COR-L47 (cell line): ENCODE measurements at places on chromosomes 3 and 15.

- DNase-seq = no peak
Measured at GRCh38 chr3:57877116-57877515, 121.0 kb downstream of the SLMAP start.

DNA sequence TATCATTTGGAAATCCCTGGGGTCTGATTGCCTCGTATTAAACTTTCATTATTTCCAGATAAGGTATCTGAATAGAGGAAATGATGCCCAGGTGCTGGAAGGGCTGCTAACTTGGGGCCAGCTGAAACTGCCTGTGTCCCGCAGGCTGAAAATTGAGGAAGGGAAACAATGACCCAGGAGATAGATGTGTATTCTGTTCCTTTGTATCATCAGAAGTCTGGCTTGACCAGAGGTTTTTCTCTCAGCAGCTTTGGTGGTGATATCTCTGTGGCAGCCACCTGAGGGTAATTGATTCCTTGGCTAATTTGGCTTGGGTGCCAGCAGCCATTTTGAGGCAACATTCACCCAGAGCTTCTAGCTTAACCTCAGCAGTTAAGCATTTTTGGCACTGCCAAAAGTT is 90.0 kb upstream of the STT3B start:
- no peak for DNase-seq

GRCh38 chr3:41933154-41933676 is 28.7 kb downstream of the ULK4 start:
- no peak for DNase-seq

DNA sequence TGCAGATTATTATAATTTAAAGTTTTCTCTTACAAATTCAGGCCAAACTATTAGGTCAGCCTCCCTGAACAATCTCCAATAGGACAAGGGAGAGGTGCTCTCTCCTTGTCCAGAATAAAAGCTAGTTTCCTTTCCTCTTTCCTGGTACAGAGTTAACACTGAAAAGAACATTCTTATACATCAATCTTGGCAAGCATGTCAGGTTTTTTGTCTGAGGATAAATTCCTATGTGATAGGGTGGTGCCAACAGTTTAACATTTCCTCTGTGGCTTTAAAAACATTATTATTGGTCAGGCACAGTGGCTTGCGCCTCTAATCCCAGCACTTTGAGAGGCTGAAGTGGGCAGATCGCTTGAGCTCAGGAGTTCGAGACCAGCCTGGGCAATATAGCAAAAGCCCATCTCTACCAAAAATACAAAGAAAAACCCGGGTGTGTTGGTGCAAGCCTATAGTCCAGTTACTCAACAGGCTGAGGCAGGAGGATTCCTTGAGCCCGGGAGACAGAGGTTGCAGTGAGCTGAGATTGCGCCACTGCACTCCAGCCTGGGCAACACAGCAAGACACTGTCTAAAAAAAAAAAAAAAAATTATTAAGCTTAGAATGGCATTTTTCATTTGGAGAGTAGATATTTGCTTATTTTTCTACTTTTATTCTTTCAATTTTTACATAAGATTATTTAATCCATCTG is 13.7 kb upstream of the ULK4 start:
- no peak for DNase-seq

DNA sequence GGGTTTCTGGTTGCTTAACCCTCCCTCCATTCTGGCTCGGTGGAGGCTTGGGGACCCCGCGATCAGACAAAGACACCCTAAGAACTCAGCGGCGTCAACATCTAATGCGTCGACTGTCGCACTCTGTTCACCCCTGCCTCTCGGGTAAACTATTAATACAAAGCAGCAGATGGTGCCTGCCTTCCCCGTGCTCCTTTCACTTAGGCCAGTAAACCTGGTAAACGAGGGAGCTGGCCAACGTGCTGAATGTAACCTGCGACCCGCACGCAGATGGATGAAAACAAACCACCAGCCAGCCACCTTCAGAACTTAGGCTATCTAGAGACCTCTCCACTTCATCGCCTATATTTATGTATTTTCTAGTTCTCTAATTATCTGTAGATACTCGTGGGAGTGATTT is 848 bp upstream of the CADPS start:
- DNase-seq = no peak

GRCh38 chr3:192062186-192062585 is 601.2 kb downstream of the PYDC2 start:
- no peak for DNase-seq

DNA sequence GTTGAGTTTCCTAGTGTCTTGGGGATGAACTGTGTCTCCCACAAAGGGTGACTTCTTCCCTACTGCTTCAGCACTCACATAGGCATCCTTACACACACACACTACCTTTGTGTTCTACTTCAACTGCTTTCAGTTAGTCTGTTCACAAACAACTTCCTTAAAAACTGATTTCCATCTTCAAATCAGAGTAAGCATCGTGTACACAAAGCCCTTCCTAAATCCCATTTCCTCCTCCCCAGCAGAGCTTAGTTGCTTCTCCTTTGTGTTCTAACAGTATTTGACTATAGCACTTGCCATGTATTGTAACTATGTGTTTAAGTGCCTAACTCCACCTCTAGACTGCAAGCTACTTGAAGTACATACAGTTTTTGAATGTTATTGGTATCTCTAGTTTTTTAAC is 71.7 kb downstream of the TNIK start:
- no peak for DNase-seq

GRCh38 chr3:172520301-172520831 is 2.9 kb downstream of the TNFSF10 start:
- no peak for DNase-seq

DNA sequence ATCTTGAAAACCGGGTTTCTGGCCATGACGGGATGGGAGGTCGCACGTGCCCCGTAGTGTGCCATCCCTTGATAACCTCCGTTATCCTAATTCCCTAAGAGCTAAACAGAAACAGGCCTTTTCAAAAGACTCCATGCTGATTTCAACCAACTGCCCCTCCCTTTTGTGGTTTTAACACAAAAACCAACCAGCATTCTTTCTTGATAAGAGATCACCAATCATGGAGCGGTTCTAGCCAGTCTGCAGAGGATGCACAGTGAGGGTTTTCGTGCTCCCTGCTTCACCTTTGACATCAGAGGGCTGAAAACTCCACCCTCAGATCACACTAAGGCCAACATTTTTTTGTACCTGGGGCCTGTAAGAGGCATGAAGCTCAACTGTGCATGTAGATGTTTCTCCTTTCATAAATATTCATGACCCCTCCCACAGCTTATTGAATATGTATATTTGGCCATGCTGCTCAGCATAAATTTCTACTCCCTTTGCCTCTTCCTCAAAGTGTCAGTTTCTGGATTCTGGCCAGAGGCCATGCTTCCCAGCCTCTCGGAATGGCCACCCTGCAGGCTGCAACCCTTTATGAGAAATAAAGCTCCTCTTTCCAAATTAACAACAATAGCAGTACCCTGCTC is 41.3 kb downstream of the FAM3D start:
- DNase-seq = no peak

- no peak for DNase-seq
Measured at GRCh38 chr3:155991212-155991611, 120.8 kb downstream of the GMPS start.

- DNase-seq = no peak
Measured at GRCh38 chr3:186772701-186773417, 10.5 kb upstream of the EIF4A2 start.

- DNase-seq = no peak
Measured at GRCh38 chr3:167148136-167148535, 232.0 kb downstream of the ZBBX start.

GRCh38 chr15:70687482-70687881 is 75.9 kb downstream of the UACA start:
- no peak for DNase-seq

DNA sequence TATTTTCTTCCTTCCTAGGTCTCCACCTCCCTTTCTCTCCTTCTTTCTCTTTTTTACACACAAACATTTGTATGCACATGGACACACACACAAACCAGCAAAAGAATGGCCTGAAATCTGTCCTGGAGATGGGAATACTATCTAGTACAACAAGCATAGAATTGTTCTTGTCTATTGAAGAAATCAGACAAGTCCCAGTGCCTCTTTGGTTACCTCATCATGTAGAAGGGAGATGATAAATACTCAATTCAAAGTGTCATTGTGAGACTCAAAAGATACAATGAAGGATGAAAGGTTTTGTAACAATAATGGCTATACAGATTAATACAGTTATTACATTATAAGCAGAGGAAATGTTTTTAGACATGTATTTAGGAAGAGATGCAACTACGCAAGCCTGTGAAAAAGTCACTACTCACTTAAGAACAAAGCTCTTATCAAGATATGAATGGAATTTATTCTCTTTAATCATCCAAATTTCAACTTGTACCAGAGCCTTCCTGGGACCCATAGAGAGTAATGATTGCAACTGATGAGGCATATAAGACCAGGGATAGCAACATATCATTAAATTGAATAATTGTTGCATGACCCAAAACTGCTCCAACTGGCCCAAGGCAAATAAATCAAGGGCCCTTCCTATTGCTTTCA is 43.2 kb downstream of the P3H2 start:
- no peak for DNase-seq
